ENCODE measurements at places on chromosomes 12 and 14. TPM values are rescaled to one million over a fixed set of nuclear protein-coding genes. Genes with fewer than 3 reads are reported as not detected.

The ACVRL1 gene
- 392 TPM for total RNA-seq

The KLRD1 gene
- not detected for total RNA-seq

The SLC16A7 gene
- 6.6 TPM for total RNA-seq

The VPS29 gene
- 133 TPM for total RNA-seq

The B4GALNT1 gene
- total RNA-seq, result not detected

The ZDHHC22 gene
- not detected for total RNA-seq

The SYT10 gene
- total RNA-seq, result not detected

The ESYT1 gene
- total RNA-seq, result 287 TPM

The GZMH gene
- total RNA-seq, result not detected

The C14orf132 gene
- total RNA-seq, result 2.2 TPM
